IPS DF 6.9 (cell line): ENCODE measurements at places on chromosomes 5 and 9.

DNA sequence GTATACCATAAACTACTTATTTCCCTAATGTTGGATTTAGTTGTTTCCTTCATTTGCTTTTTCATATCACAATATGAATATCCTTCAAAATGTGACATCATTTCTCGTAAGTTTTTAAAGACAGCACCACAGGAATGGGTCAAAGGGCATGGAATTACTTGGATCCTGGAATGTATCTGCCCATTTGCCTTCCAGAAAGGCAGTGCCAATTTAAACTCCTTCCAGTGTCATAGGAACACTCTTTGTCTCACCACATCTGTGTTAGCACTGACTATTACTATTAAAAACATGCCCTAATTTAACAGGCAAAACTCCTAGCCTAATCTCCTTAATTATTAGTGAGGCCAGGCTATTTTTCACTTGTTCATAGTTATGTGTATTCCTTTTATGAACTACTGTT, 58.0 kb downstream of the SPTLC1 start:
- no peak for DNase-seq

GRCh38 chr5:160054831-160055230, 45.9 kb downstream of the TTC1 start:
- DNase-seq = no peak

DNA sequence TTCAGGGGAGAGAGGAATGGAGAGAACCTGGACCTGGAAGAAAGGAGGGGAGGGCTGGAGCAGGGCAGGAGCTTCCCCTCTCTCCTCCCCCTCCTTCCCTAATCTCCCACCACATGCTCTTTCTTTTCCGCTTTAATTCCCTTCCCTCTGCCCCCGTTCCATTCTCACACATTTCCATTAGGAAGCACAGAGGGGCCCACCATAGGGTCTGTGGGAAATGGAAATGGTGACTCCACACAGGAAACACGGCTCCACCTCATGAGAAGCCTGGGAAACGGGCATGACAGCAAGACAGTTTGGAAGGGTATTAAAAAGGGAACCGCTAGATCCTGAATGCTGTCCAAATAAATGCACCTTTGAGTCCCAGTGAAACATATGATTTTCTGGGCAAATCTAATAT, 64.9 kb upstream of the ENTREP1 start:
- no peak for DNase-seq

DNA sequence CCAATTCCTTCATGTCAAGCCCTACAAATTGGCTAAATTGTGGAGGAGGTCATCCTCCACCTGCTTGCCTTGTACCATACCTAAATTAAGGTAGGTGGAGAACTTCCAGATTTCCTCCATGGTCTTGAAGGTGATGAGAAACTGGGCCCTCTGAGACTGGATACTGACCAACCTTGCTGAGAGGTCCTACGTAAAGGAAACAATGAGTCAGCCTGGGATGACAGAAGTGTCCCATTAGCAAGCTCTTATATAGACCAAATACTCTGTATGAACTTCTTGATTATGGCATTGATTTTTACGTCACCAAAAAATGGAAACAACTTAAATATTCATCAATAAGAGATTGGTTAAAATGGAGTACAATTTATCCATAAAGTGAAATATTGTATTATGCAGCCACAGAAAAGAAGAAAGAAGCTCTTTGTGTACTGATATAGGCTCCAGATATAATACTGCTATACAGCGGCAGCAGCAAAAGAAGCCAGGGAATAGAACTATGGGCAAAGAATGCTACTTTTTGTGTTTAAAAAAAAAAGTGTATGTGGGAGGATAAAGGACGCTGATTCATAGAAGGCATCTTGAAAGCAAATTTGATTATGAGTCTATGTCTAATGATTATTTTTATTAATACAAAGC, 18.3 kb downstream of the SH3TC2 start:
- DNase-seq = no peak

DNA sequence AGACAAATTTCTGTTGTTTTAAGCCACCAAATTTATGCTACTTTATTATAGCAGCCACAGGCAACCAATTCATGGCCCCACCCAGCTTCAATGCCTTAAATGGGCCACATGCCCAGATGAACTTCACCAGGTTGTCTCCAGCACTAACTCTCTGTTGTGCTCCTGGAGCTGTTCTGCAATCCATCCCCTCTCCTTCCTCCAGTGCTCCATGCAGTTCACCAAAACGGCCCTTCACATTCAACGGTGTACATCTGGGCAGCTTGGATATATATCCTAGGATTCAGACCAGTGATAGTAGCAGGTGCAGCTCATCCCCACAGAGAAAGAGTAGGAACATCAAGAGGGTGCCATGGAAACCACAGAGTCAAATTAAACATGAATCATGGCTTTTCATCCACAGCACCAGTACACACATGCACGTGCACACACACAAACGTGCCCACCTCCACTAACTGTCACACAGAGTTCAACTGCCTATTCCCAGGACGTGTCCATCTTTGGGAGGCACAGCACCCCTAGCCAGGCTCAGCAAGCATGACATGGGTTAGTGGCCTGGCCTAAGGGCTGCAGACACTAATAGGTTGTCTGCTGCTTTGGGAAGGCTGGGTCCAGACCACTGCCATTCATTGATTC, 134.5 kb downstream of the MED10 start:
- no peak for DNase-seq

DNA sequence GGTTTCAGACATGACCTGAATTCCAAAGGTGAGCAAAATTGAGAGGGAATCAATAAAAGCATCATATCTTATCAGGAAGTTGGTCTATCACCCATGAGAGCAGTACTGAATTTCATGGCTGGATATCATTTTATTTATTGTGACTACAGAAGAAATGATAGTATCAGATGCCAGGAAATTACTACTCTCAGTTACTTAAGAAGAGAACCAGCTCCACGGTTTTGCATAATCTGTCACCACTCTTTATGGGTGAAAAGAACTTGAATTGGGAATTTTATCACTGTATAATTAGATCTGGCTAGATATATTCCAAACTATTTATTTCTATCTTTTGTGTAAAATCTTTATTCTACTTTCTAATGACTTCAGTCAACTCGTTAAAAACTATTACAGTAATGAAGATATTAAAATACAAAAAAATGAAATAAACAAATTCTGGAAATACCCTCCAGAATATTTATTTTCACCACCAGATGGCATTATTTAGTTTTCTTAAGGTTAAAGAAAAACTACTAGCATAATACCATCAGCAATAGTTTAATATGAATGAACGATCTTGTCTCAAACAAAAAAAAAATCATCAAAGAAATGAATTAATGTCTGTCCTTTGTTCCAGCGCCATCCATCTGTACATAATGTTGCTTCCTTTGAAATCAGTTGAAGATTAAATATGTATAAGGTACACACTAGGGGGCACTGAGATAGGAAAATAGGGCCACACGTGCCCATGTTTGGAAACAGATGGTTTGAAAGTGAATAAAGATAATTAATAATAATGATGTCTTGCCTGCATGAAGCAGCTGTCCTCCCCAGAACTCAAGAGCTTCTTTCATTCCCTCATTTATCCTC, 84.7 kb upstream of the SLCO6A1 start:
- no peak for DNase-seq

GRCh38 chr5:98705841-98706240, 67.6 kb upstream of the RGMB start:
- DNase-seq = no peak
